Lower lobe of right lung (tissue), 2 donors: ENCODE measurements at places on chromosomes 13 and 19.

- peaks cover 21% of the 10 kb centered on the region for H3K4me1 ChIP-seq
- peaks cover 76% of the 10 kb centered on the region for H3K36me3 ChIP-seq
- H3K4me3 ChIP-seq = no peak overlapping the region
- H3K27ac ChIP-seq = no peak overlapping the region
- no peak for DNase-seq
Observed at GRCh38 chr19:18457483-18458331, 19.8 kb upstream of the ISYNA1 start.

DNA sequence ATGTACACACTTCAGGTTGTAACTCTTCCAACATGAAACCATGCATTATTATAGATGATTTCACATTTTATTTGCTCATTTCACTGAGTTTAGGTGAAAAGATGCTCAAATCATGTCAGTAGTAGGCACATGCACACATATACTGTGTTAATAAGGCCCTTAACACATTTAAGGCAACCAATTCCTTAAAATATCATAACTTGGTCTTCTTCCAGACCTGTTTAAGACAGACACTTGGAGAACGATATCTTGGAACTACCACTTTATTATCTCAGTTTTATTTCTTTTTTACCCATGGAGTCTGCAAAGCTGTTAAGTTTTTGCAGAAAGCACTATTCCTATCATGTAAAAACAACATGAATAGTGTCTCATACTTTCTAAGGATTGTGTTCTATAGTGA lies 395.2 kb upstream of the MIR17HG start:
- no peak overlapping the region for H3K4me3 ChIP-seq
- DNase-seq = no peak
- no peak overlapping the region for H3K27ac ChIP-seq
- no peaks in the 10 kb centered on the region for H3K36me3 ChIP-seq
- no peaks in the 10 kb centered on the region for H3K4me1 ChIP-seq

DNA sequence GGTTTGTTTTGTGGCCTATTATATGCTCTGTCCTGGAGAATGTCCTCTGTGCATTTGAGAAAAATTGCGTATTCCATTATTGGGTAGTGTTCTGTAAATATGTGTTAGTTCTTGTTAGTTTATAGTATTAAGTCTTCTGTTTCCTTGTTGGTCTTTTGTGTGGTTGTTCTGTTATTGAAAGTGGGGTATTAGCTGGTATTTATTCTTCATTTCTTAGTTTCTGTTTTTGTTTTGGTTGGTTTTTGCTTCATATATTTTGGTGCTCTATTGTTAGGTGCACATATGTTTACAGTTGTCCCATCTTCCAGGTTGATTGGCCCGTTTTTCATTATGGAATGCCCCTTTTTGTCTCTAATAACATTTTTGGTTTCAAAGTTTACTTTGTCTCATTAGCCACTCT lies 77.3 kb downstream of the DNAJC15 start:
- H3K36me3 ChIP-seq = no peaks in the 10 kb centered on the region
- DNase-seq = no peak
- H3K27me3 ChIP-seq = no peaks in the 10 kb centered on the region
- no peak overlapping the region for H3K4me3 ChIP-seq
- peaks cover under 1% of the 10 kb centered on the region for H3K4me1 ChIP-seq

DNA sequence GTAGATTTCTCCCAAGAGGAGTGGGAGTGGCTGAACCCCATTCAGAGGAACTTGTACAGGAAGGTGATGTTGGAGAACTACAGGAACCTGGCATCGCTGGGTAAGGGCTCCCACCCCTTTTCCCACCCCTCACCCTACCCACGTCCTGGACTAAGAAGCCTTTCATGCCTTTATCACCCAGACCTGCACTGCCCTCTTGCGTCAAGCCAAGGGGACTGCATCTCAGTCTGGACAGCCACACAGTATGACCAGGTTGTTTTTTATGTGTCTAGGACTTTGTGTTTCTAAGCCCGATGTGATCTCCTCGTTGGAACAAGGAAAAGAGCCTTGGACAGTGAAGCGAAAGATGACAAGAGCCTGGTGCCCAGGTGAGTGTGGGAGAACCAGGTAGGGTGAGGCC lies 8.8 kb downstream of the ZFP28 start:
- H3K27me3 ChIP-seq = no peaks in the 10 kb centered on the region
- H3K27ac ChIP-seq = no peak overlapping the region
- H3K36me3 ChIP-seq = peaks cover 43% of the 10 kb centered on the region

GRCh38 chr13:37289212-37289935 lies 183.9 kb upstream of the CSNK1A1L start:
- H3K4me3 ChIP-seq = no peak overlapping the region
- H3K36me3 ChIP-seq = no peaks in the 10 kb centered on the region
- H3K27me3 ChIP-seq = no peaks in the 10 kb centered on the region
- no peaks in the 10 kb centered on the region for H3K4me1 ChIP-seq
- no peak overlapping the region for H3K27ac ChIP-seq
- DNase-seq = no peak

DNA sequence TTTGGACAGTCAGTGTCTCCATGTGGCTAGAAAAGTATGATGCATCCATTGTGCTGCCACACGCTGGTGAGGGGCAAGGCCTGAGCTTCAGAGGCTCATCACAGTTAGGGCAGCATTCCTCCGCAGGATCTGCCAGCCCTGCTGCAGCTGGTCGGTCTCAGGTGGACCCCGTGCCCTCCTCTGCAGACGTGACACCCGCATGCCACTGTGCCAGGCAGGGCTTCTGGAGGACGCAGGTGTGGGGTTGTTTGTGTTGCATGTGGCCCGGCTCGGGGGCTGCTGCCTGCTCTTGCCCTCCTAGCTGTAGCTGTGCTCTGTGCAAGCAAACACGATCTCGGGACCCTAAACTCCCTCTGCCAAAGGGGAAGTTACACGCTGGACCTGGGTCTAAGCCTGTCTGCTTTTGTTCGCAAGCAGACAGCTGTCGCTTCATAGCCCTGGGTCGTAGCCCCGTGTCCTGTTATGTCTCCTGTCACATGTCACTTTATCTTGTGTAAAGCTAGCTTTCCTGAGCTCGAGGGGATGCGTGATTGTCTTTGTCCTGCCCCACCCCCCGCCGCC lies 45.3 kb downstream of the SLC7A9 start:
- no peaks in the 10 kb centered on the region for H3K4me1 ChIP-seq
- no peak overlapping the region for H3K4me3 ChIP-seq
- no peak for DNase-seq
- H3K27ac ChIP-seq = no peak overlapping the region
- no peaks in the 10 kb centered on the region for H3K36me3 ChIP-seq
- H3K27me3 ChIP-seq = peaks cover 8% of the 10 kb centered on the region

- no peaks in the 10 kb centered on the region for H3K27me3 ChIP-seq
- H3K4me1 ChIP-seq = peaks cover 8% of the 10 kb centered on the region
- no peaks in the 10 kb centered on the region for H3K36me3 ChIP-seq
- peak overlapping the region; percentile 90 for H3K27ac ChIP-seq
Observed at GRCh38 chr13:39602277-39602613, 748 bp downstream of the LHFPL6 start.

- peak overlapping the region; percentile 72 for H3K4me3 ChIP-seq
- H3K27ac ChIP-seq = peak overlapping the region; percentile 56
- no peaks in the 10 kb centered on the region for H3K36me3 ChIP-seq
- no peak for DNase-seq
- H3K27me3 ChIP-seq = no peaks in the 10 kb centered on the region
- H3K4me1 ChIP-seq = peaks cover 56% of the 10 kb centered on the region
Observed at GRCh38 chr19:1862424-1863327, 703 bp downstream of the KLF16 start.

- no peak overlapping the region for H3K4me3 ChIP-seq
- no peak overlapping the region for H3K27ac ChIP-seq
- no peak for DNase-seq
Observed at GRCh38 chr13:35499196-35499662, 22.7 kb upstream of the MAB21L1 start.

DNA sequence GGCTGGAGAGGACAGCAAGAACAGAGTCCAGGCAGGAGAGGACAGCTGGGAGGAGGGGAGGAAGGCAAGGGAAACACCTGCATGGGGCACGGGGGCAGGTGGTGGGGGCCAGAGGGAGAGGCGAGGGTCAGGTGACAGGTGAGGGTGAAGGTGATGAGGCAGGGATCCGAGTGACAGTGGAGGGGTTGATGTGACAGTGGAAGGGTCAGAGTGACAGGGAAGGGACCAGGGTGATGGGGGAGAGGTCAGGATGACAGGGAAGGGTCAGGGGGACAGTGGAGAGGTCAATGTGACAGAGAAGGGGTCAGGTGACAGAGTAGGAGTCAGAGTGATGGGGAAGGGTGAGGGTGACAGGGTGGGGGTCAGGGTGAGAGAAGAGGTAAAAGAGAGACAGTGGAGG lies 29.1 kb downstream of the C19orf81 start:
- DNase-seq = no peak
- no peaks in the 10 kb centered on the region for H3K36me3 ChIP-seq
- no peak overlapping the region for H3K27ac ChIP-seq

- H3K27ac ChIP-seq = no peak overlapping the region
- H3K27me3 ChIP-seq = no peaks in the 10 kb centered on the region
- peaks cover 1% of the 10 kb centered on the region for H3K4me1 ChIP-seq
- no peak for DNase-seq
Observed at GRCh38 chr19:50352242-50352641, 13.2 kb downstream of the NAPSA start.

- H3K4me3 ChIP-seq = no peak overlapping the region
- H3K4me1 ChIP-seq = no peaks in the 10 kb centered on the region
- H3K27me3 ChIP-seq = no peaks in the 10 kb centered on the region
- no peaks in the 10 kb centered on the region for H3K36me3 ChIP-seq
- DNase-seq = no peak
- no peak overlapping the region for H3K27ac ChIP-seq
Observed at GRCh38 chr13:71759651-71760511, 107.1 kb downstream of the DACH1 start.

- no peak for DNase-seq
- H3K4me3 ChIP-seq = no peak overlapping the region
- no peaks in the 10 kb centered on the region for H3K27me3 ChIP-seq
- peaks cover 51% of the 10 kb centered on the region for H3K36me3 ChIP-seq
- no peaks in the 10 kb centered on the region for H3K4me1 ChIP-seq
Observed at GRCh38 chr19:56097306-56097705, 23.8 kb downstream of the ZNF787 start.

- H3K36me3 ChIP-seq = no peaks in the 10 kb centered on the region
- no peaks in the 10 kb centered on the region for H3K27me3 ChIP-seq
- no peak for DNase-seq
- H3K4me1 ChIP-seq = no peaks in the 10 kb centered on the region
Observed at GRCh38 chr13:80783926-80784565, 443.1 kb upstream of the SPRY2 start.

GRCh38 chr13:44110091-44110621 lies 230.5 kb downstream of the LACC1 start:
- no peak for DNase-seq
- H3K27ac ChIP-seq = no peak overlapping the region
- H3K4me1 ChIP-seq = peaks cover 8% of the 10 kb centered on the region
- no peaks in the 10 kb centered on the region for H3K27me3 ChIP-seq

- DNase-seq = no peak
- H3K27ac ChIP-seq = no peak overlapping the region
- H3K27me3 ChIP-seq = no peaks in the 10 kb centered on the region
- no peak overlapping the region for H3K4me3 ChIP-seq
- peaks cover 32% of the 10 kb centered on the region for H3K36me3 ChIP-seq
Observed at GRCh38 chr13:45538382-45538781, 73.6 kb downstream of the COG3 start.

GRCh38 chr19:55301459-55302317 lies 17.9 kb downstream of the BRSK1 start:
- peak; percentile 92 for DNase-seq
- H3K4me1 ChIP-seq = peaks cover 8% of the 10 kb centered on the region
- no peaks in the 10 kb centered on the region for H3K27me3 ChIP-seq
- peak overlapping the region; percentile 43 for H3K4me3 ChIP-seq
- H3K36me3 ChIP-seq = no peaks in the 10 kb centered on the region
- H3K27ac ChIP-seq = no peak overlapping the region

DNA sequence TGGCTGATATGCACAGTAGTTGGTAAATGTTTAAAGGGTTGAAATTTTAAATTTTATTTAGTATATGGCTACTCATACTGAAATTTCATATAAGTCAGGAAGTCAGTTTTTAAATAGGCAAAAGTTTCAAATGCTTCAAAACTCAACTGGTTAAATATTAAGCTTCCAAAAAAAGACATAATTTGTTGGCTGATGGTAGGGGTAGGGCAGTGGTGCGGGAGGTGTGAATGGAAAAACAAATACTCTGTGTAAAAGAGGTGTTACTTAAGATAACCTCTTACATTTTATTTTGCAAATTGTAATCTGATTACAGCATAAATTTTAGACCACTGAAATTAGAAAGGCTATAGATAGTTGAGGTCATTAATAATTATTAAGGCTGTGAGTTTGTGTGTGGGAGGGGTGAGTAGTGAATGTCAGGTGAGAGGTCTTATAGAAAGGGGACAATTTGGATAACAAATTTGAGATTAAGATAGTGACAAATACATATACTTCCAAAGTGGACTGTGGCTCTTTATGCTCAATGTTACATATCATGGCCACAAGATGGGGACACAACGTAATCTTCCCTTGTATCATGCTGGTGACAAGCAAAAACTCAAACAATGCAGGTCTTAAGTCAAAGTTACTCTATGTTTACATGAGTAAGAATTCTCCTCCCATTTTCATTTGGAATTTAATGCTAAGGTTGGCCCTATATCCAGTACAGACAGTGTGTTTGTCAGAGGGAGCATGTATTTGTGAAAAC lies 36.6 kb upstream of the OXGR1 start:
- H3K27me3 ChIP-seq = no peaks in the 10 kb centered on the region
- H3K36me3 ChIP-seq = no peaks in the 10 kb centered on the region
- peaks cover 4% of the 10 kb centered on the region for H3K4me1 ChIP-seq
- DNase-seq = no peak
- no peak overlapping the region for H3K4me3 ChIP-seq

DNA sequence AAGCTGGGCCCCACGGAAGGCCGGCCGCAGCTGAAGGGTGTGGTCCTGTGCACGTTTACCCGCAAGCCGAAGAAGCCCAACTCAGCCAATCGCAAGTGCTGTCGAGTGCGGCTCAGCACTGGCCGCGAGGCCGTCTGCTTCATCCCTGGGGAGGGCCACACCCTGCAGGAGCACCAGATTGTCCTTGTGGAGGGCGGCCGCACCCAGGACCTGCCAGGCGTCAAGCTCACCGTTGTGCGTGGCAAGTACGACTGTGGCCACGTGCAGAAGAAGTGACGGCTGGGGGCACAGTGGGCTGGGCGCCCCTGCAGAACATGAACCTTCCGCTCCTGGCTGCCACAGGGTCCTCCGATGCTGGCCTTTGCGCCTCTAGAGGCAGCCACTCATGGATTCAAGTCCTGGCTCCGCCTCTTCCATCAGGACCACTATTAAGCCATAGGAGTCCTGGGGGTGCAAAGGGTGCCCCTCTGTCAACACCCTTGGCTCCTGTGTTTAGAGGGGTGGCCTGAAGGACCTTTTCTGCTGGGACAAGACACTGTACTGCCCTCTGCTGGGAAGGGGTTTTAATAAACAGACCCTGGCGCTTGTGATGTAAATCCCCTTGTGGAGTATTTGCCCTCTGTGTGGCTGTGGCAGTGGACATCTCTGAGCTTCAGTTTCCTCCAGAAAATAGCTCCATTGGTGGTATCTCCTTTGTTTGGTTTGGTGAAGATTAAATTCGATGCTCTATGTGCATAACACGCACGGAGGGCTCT lies 1.9 kb downstream of the MRPS12 start:
- H3K4me3 ChIP-seq = no peak overlapping the region
- no peak for DNase-seq
- no peak overlapping the region for H3K27ac ChIP-seq
- no peaks in the 10 kb centered on the region for H3K27me3 ChIP-seq
- H3K4me1 ChIP-seq = peaks cover 30% of the 10 kb centered on the region

- H3K27ac ChIP-seq = no peak overlapping the region
- DNase-seq = no peak
- H3K4me1 ChIP-seq = peaks cover 58% of the 10 kb centered on the region
- H3K4me3 ChIP-seq = peak overlapping the region; percentile 40
Observed at GRCh38 chr13:113815151-113816058, 48.5 kb downstream of the GAS6 start.

GRCh38 chr13:27622881-27623280 lies 1.2 kb downstream of the POLR1D start:
- H3K27ac ChIP-seq = no peak overlapping the region
- peaks cover 5% of the 10 kb centered on the region for H3K36me3 ChIP-seq
- peak overlapping the region; percentile 91 for H3K4me3 ChIP-seq
- DNase-seq = no peak
- H3K4me1 ChIP-seq = peaks cover 44% of the 10 kb centered on the region
- H3K27me3 ChIP-seq = no peaks in the 10 kb centered on the region
